Stomach (tissue), 19 donors: ENCODE measurements at places on chromosomes 7 and 10. TPM values are rescaled to one million over a fixed set of nuclear protein-coding genes. Genes with fewer than 3 reads are reported as not detected.

- H3K27me3 ChIP-seq, result no peaks in the 10 kb centered on the region
- H3K4me1 ChIP-seq, result no peaks in the 10 kb centered on the region
- no peak overlapping the region for H3K4me3 ChIP-seq
Measured at GRCh38 chr10:5935628-5936027, 41.7 kb downstream of the IL15RA start.

Gene PTPRN2
- polyA plus RNA-seq, result 10.8 TPM

Gene LRRC17
- 11.3 TPM for polyA plus RNA-seq

DNA sequence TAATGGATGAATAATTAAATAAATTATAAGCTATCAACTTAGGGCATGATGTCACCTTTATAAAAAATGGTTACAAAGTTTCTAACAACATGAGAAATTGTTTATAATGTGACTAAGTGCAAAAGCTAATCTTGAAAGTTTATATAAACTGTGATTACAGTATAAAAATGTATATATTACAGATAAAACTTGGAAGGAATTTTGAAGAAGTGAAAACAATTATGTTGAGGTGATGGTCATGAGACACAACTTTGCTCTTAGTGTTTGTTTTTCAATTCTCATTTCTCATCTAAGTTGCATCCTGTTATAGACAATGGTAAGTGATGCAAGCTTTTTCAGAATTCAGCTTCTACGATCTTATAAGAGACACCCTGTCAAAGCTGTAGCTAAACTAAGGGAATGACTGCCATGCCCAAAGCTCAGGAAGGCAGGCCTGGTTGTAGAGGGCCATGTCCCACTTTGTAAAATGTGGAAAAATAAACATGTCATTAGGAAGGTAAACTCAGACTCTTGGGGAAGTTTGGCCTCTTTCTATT is 23.9 kb downstream of the MACC1 start:
- H3K4me3 ChIP-seq, result no peak overlapping the region
- DNase-seq, result no peak
- H3K27ac ChIP-seq, result no peak overlapping the region
- H3K36me3 ChIP-seq, result no peaks in the 10 kb centered on the region

Gene VPS41
- 9.1 TPM for polyA plus RNA-seq

Gene OPALIN
- not detected for polyA plus RNA-seq

GRCh38 chr7:133638857-133639256 is 386.0 kb downstream of the EXOC4 start:
- H3K27me3 ChIP-seq, result no peaks in the 10 kb centered on the region
- H3K36me3 ChIP-seq, result no peaks in the 10 kb centered on the region
- H3K27ac ChIP-seq, result no peak overlapping the region
- no peak for DNase-seq

Gene ITGA8
- polyA plus RNA-seq, result 8.9 TPM

DNA sequence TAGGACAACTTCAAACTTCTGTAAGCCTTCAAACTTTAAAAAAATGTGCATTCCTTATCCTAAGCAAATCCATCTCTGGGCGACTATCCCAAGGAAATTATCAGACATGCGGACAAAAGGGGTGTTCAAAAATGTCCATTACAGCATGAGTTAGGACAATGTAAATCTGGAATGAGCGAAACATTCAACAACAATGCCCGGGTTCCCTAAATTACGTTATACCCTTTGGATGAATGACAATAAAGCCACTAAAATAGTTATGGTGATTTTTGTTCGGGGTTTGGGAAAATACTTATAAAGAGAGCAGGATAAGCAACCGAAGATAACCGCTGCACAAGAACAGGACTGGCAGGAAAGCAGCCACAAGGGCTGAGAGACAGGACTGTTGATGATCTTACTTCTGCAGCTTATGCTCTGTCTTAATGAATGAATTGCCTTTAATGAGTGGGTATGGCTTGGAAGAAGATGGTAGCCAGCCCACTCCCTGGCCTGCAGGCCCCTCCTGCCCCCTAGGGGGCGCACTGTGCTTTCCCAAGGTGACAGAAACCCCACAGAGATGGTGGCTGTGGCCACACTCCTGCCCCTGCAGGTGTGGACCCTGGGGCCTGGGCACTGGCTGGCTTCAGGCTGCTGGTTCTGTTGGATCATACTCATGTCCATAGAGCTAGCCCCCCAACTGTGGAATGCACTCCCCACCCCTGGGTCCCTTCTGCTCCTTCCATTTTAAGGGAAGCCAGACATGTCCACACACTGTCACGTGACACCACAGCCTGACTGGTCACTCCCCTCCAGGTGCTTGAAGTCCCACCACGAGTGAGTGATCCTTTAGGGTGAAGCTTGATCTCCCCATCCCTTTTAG is 45.0 kb downstream of the ZCCHC24 start:
- peaks cover 6% of the 10 kb centered on the region for H3K36me3 ChIP-seq
- H3K4me3 ChIP-seq, result no peak overlapping the region
- peak overlapping the region; percentile 83 for H3K27ac ChIP-seq

DNA sequence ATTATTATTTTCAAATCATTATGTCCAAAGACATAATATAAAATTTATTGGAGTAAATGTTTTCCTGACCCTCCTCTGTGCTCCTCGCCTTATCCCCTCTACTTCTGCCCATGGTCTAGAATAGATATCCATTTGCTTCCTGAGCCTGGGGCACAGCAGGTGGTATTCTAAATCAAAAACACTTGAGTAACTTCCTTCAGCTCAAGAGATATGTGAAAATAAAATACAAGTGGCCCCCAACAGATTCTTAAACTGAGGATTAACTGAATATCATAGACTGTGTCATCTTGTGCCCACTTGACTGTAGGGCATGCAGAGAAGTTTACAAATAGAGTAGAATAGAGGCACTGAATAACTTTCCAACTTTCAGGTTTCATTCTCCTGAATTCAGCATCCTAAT is 59.1 kb downstream of the HGF start:
- DNase-seq, result no peak
- no peak overlapping the region for H3K4me3 ChIP-seq
- no peak overlapping the region for H3K27ac ChIP-seq
- H3K4me1 ChIP-seq, result no peaks in the 10 kb centered on the region
- H3K36me3 ChIP-seq, result no peaks in the 10 kb centered on the region
- no peaks in the 10 kb centered on the region for H3K27me3 ChIP-seq

DNA sequence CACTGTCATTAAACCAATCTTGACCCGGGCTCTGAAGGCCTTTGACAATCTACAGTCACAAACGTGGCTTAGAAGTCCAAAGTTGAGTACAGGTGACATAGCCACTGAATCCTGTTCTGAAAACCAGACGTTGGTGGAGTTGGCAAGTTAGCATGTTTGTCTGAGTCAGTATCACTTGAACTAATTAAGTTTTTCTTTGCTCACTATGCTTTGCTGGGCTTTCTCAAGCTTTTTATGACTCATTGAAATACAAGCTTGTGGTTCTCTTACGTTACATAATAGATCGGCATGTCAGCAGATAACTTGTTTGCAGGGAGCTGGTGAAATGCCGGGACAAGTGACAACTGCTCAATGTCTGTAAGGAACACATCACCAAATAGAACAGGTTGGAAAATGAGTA is 53.8 kb downstream of the ARL5B start:
- no peaks in the 10 kb centered on the region for H3K36me3 ChIP-seq
- H3K27ac ChIP-seq, result no peak overlapping the region
- no peaks in the 10 kb centered on the region for H3K27me3 ChIP-seq
- no peaks in the 10 kb centered on the region for H3K4me1 ChIP-seq
- peak; percentile 12 for DNase-seq

DNA sequence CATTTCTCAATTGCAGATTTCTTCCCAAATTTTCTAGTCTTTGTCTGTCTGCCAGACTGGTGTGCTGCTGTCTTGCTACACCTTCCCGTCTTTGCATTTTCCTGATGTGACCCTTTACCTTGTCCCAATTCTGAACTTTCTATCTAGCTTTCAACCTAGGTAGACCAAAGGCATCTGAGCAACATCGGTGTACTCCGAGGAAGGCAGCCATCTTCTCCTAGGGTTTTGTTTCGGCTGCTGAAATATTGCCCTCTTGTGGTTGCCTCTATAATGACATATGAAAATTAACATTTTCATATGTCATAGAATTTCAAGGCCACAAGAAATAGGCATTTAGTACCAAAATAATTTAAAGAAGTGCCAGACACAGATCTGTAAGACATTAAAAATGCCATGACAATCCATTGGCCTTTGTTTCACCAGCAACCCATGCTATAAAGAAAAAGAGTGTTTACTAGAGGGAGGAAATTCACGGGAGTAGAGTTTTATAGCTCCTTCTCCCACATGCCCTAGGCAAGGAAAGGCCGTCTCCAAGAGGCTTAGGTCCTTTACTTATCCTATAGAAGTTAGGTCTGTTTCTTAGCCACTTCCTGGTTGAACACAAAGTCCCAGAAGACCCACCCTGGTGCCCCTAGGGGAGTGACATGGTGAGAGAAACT is 23.4 kb downstream of the OR9A2 start:
- H3K27me3 ChIP-seq, result no peaks in the 10 kb centered on the region
- H3K4me3 ChIP-seq, result peak overlapping the region; percentile 40
- no peaks in the 10 kb centered on the region for H3K4me1 ChIP-seq
- DNase-seq, result no peak
- no peak overlapping the region for H3K27ac ChIP-seq
- no peaks in the 10 kb centered on the region for H3K36me3 ChIP-seq

DNA sequence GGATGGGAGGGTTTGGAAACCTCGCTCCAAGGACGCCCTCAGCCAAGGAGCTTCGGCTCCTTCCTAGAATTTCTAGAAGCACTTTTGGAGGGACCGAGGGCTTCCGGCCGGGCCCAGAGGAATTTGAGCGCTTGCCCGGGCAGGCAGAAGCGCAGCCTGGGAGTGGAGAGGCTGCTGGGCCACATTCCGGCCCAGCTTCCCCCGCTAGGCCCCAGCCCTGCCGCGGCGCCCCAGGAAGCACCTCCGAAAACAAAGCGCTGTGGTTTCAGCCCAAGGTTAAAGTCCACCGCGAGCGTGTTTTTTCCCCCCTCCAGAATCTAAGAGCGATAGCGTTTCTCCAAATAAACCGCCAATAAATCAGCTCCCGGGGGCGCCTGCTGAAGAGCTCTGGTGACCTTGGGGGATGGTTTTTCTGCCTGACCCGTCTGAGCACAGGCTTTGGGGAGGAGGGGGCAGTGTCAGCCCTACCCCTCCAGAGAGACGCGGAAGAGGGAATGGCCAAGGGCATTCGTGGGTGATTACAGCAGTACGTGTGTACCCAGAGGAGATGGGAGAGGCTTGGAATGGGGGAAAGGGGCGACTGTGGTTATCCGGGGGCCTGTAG is 5.7 kb upstream of the TNRC18 start:
- H3K4me3 ChIP-seq, result peak overlapping the region; percentile 63
- peaks cover 25% of the 10 kb centered on the region for H3K4me1 ChIP-seq
- H3K27me3 ChIP-seq, result peaks cover 6% of the 10 kb centered on the region
- H3K27ac ChIP-seq, result peak overlapping the region; percentile 94

GRCh38 chr7:2272031-2272430 is 30.0 kb downstream of the NUDT1 start:
- no peak overlapping the region for H3K4me3 ChIP-seq
- H3K36me3 ChIP-seq, result peaks cover 62% of the 10 kb centered on the region
- no peaks in the 10 kb centered on the region for H3K4me1 ChIP-seq
- no peak for DNase-seq
- H3K27ac ChIP-seq, result no peak overlapping the region

Gene SAP25
- 4.7 TPM for polyA plus RNA-seq

DNA sequence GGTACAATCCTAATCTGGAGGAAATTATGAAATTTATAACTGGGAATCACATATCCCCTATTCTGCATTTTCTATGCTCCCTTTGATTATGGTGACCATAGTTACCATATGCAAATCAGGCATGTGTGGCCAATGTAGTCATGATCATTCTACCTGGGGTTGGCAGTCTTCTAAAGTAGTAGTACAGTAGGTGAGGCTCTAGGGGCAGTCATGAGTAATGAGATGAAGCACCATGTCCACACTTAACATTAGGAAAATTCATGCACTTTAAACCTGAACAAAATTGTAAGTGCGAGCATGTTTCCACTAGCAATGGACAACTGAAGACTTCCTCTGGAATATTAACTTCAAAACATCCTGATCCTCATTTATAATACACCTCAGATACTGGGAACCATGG is 545.9 kb downstream of the SUGCT start:
- no peaks in the 10 kb centered on the region for H3K27me3 ChIP-seq
- no peaks in the 10 kb centered on the region for H3K36me3 ChIP-seq
- H3K27ac ChIP-seq, result no peak overlapping the region
- no peaks in the 10 kb centered on the region for H3K4me1 ChIP-seq
- peak; percentile 18 for DNase-seq

GRCh38 chr10:77915319-77916105 is 11.0 kb downstream of the DLG5 start:
- DNase-seq, result no peak
- no peak overlapping the region for H3K27ac ChIP-seq
- no peak overlapping the region for H3K4me3 ChIP-seq
- peaks cover 15% of the 10 kb centered on the region for H3K4me1 ChIP-seq

Gene MLXIPL
- polyA plus RNA-seq, result 2.4 TPM

DNA sequence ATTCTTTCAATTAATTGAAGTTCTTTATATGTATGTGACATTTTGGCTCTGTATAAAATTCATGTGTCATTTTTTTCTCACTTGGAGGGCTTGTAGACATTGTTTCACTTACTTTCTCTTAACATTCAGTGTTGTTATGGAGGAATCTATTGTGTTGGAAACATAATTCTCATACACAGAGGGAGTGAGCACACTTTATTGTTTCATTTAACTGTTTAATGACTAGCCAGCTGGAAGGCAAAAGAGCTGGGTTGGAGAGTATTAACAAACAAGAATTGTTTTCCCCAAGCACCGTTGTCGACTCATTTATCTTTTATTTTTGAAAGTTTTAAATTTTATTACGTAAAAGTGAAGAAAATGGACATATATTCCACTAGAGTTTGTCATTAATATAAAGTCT is 98.8 kb downstream of the PTPN20 start:
- no peak for DNase-seq
- no peak overlapping the region for H3K4me3 ChIP-seq
- H3K4me1 ChIP-seq, result no peaks in the 10 kb centered on the region
- H3K27ac ChIP-seq, result no peak overlapping the region

DNA sequence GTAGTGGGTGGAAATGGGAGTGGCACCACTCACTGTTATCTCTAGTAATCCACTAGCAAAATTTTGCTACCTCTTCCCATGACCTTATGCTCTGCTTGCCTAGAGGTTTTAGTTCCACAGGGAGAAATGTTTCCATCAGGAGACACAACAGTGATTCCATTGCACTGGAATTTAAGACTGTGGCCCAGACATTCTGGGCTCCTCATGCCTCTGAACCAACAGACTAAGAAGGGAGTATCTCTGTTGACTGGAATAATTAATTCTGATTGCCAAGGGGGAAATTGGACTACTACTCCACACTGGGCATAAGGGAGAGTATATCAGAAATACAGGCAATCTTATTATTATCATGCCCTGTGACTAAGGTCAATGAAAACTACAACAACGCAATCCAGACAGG is 16.2 kb upstream of the BRAF start:
- no peaks in the 10 kb centered on the region for H3K27me3 ChIP-seq
- H3K36me3 ChIP-seq, result no peaks in the 10 kb centered on the region

Gene DGKI
- 0.19 TPM for polyA plus RNA-seq

GRCh38 chr10:84214046-84214572 is 11.2 kb downstream of the LRIT2 start:
- no peaks in the 10 kb centered on the region for H3K36me3 ChIP-seq
- DNase-seq, result no peak
- H3K27me3 ChIP-seq, result no peaks in the 10 kb centered on the region

Gene TAS2R3
- not detected for polyA plus RNA-seq
